H54 (cell line): ENCODE measurements at places on chromosomes 3 and 15.

DNA sequence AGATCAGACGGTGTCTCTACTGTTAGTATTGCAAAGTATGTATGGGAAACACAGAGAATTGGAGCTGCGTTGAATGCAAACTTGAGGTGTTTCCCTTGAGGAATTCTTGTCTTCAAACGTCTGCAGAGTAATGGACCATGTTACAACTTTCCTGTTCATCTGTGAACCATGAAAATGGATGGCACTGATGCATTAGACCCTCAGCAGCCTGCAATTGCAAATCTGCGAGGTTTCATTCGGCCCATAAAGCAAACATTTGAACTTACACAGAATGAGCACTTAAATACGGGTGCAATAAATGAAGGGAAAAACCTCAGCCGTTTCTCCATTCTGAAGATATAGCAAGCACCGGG, 49.7 kb downstream of the LRRN1 start:
- DNase-seq = no peak

DNA sequence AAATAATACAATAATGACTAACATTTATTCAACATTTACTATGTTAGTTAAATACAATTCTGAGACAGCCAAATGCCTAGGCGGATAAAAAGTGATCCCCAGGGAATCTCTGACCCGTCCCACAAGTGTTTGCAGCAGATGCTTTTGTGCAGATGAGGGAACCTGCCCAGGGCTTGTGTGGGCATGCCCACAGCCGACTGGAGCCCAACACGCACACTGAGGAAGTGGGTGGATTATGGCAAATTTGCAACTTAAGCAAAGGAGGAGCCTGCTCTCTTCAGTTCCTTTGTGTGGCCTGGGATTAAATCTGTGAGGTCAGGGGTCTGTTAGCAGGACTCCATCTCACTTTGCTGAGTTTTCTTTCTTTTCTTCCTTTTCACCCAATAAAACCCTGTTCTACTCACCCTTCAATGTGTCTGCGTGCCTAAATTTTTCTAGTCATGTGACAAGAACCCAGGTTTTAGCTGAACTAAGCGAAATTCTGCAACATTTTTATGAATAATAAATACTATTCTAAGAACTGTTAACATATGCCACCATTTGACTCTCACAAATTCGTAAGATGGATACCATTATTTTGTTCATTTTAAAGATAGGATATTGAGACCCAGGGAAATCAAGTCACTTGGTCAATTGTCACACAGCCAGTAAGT, 13.9 kb upstream of the RTP1 start:
- DNase-seq = no peak

DNA sequence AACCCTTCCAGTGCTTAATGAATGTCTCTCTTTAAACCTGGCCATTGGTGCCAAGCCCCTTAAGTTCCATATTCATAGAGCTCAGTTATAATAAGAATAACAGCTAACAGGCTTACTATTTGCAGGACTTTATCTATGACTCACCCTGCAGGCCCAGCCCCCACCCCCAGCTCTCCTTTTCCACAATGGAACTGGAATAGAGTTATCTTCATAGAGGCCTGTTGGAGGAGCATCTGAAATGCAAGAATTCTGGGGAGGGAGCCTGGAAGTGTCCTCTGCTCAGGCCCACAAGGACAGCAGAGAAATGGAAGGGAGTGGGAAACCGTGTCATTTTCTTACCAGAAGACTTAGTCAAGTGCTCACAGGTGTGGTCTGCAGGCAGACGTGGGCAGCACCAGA, 52.8 kb downstream of the SEMA5B start:
- no peak for DNase-seq

DNA sequence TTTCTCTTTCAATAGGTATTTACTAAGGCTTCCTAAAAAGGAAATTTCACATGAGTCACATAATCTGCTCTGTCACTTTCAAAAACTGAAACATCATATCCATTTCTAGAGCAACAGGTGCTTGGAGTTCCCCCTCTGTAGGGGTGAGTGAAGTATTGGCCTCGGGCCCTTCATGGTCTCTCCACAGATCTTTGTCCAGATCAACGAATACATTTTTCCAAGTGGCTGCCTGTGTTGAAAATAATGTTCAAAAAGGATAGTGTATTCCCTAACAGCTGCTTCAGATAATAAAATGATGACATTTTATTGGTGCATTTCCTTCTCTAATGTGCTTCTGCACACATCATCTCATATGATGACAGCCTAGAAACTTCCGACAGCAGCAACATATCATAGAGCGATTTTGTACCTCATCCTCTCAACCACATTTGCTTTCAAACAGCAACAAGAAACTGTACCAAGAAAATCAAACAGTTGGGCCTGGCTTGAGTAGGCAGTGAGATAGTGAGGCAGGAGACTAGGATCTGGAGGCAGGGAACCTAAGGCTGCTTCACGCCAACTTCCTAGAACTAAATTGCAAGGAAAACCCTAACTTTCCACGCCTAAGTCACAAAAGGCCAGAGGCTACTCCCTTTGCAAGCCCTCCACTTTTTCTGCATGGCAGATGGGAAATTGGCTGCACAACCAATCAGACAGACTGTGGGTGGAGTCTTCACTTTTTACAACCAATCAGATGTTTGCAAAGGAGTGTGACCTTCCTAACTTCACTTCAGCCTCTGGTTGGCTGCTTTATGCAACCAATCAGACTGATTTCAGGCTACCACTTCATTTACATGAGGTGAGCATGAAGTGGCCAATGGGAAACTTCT, 340.2 kb downstream of the LRRC3B start:
- DNase-seq = no peak

DNA sequence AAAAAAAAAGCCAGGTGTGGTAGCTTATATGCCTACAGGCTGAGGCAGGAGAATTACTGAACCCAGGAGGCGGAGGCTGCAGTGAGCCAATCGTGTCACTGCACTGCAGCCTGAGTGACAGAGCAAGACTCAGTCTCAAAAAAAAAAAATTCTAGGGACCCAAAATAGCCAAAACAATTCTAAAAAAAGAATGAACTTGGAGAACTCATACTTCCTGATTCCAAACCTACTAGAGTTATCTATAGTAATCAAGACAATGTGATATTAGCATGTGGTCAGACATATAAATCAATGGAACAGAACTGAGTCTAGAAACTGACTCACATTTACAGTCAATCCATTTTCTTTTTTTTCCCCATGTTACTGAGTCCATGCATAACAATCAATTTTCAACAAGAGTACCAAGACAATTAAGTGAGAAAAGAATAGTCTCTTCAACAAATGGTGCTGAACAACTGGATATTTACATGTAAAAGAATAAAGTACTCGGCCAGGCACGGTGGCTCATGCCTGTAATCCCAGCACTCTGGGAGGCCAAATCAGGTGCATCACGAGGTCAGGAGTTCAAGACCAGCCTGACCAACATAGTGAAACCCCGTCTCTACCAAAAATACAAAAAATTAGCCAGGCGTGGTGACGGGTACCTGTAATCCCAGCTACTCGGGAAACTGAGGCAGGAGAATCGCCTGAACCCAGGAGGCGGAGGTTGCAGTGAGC, 11.9 kb downstream of the PRKAR2A start:
- DNase-seq = no peak

- no peak for DNase-seq
Measured at GRCh38 chr3:160331127-160331937, 67.7 kb downstream of the IFT80 start.

DNA sequence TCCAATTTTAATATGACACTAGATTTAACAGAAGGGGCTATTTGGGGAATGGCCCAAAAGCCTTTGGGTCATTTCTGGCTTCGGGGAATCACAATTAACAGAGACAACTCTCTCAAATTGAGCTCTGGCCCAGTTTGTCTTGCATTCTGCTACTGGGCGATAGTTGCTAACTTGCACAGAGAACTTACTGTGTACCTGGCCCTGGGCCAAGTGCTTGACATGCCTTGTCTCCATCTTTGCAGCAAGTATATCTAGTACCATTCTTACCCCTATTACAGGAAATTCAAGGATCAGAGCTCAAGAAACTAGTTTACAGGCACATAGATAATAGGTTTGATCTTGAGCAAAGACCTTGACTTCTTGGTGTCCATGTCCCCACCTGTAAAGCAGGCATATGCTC, 175.7 kb downstream of the TMEM108 start:
- no peak for DNase-seq

DNA sequence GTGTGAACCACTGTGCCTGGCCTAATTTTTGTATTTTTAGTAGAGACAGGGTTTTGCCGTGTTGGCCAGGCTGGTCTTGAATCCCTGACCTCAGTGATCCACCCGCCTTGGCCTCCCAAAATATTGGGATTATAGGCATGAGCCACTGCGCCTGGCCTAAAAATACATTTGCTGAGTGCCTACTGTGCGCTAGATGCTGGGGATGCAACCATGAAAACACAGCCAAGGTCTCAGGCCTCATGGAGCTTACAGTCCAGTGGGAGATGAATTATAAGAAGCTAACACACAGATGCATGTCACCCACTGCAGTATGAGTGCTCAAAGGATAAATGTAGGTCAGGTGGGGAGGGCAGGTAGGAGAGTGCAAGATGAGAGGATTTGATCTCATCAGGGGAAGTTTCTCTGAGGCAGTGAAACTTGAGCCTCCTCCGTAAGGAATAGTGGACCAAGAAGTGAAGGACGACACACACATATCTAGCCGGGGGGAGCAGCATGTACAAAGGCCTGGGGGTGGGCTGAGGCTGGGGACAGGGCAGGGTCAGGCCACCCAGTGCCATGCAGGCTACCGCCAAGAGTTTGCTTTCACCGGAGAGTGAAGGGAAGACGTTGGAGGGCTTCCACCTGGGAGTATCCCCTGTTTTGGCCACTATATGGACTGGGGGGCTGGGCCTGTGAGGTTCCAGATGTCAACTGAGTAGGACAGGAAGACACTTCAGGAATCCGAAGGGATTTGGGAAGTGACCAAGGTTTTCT, 24.3 kb downstream of the IRAK2 start:
- no peak for DNase-seq

DNA sequence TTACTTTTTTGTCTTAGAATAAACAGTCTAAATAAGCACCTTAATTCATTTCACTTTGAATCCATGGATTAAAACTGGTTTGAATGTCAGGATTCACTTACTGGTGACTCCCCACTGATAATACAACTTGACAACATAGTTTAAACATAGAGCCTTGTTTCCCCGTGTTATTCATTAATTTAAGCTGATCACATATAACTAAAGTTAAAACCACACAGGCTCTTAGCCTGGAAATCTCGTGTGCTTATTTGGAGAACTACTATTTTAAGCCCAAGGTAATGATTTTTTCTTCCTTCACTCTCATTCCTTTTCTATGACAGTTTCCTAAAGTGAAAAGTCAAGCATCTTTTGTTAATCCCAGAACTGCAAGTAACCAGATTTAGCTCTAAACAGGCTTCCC, 64.2 kb downstream of the HACD2 start:
- DNase-seq = no peak

GRCh38 chr15:57406062-57406772, 29.9 kb downstream of the CGNL1 start:
- DNase-seq = no peak

DNA sequence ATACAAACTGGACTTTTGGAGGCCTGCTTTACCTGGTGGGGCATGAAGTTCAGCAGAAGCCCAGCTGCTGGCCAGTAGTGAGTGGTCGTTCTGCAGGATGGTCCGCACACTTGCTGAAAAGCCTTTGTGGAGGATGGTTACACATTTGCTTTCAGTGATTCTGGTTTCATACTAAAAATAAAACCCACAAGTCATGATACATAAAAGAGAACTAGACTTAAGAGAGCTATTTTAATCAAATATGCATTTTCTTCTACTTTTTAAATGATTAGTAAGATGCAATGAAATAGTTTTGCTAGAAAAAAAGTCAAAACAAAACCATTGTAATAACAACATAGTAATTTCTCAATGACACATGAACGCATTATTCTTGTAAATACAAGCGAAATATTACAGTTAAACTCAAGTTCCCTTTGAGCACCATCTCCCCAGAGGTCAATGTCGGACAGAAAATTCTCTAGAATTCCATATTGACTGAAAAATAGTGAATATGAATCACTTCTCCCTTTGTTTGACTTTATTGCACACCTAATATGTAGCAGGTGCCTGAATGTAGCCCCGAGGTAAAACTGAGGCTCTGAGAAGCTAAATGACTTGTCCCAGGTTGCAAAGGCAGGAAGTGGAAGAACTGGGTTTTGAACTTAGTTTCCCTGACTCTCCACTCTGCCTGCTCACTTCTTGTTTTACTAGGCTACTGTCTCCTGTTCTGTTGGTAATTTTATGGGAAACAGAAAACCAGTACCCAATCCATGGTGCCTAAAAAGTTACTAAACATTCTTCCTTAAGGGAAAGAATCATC, 8.3 kb downstream of the IL5RA start:
- DNase-seq = no peak

GRCh38 chr3:72591522-72592421, 256.5 kb downstream of the SHQ1 start:
- peak; percentile 60 for DNase-seq

GRCh38 chr3:192408007-192408646, 319.2 kb downstream of the FGF12 start:
- DNase-seq = no peak

DNA sequence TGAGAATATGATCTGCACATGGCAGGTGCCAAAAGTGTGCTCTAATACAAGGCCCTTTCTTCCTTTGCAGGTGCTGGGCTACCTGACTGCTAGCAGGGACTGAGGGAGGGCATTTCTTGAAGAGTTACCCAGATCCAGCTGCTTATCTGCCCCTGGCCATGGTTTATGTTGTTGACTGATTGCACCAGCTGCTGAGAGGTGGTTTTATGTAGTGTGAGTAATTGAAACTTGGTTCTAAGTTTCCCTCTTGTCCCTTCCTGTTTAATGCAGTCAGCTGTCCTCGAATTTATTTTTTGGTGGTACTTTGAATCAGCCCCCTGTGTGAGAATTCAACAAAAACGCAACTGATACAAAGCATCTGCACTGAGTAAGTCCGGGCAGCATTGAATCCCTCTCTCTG, 288.3 kb upstream of the C2CD4B start:
- no peak for DNase-seq

DNA sequence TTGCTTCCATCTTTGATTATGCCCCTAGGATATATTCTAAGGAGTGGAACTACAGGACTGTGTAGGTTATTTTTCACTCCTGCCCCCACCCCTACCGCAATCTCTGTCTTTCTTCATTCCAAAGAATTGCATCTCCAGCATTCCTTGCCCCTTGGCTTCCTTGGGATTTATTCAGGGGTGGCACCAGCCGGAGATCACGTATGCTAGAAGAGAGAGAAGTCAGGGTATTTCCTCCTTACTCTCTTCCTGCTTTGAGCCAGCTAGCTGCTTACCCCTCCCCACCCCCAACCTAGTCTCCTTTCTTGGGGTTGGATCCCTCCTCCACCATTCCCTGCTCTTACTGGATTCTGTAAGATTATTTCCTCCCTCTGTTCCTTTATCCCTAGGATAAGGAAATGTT, 35.0 kb upstream of the DENND4A start:
- DNase-seq = no peak

DNA sequence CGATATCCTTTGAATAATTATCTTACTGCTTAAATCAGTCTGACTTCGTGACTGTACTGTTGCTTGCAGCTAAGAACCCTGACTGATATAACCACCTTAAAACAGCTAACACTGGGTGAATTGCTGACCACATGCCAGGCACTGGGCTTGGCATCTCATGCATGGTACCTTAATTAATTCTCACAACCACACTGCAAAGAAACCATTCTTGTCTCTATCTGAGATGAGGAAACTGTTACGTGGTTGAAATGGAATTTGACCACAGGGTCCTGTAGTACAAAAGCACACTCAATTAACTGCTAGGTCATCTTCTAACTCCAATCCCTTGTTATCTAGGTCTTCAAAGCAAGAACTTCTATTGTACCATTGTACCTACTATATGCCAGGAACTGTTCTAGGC, 92.7 kb upstream of the PRICKLE2 start:
- no peak for DNase-seq
